ENCODE measurements at places on chromosomes 11 and 22. TPM values are rescaled to one million over a fixed set of nuclear protein-coding genes. Genes with fewer than 3 reads are reported as not detected.

The TRIM51 gene
- total RNA-seq: not detected

The NRXN2 gene
- 0.26 TPM for total RNA-seq

The DLG2 gene
- 2.1 TPM for total RNA-seq

The TEAD1 gene
- 65.0 TPM for total RNA-seq

The ADORA2A gene
- total RNA-seq: 0.77 TPM

The H19 gene
- total RNA-seq: 55.0 TPM

The CBLIF gene
- total RNA-seq: not detected

The HTR3A gene
- not detected for total RNA-seq

The NLRP14 gene
- total RNA-seq: 0.17 TPM

The APOL4 gene
- 2.0 TPM for total RNA-seq

The TRIM22 gene
- total RNA-seq: 94.8 TPM

The C11orf97 gene
- total RNA-seq: not detected

The SLN gene
- not detected for total RNA-seq

The OR8G1 gene
- total RNA-seq: not detected

The C22orf42 gene
- not detected for total RNA-seq

The PRODH gene
- not detected for total RNA-seq

Data from fibroblast of lung (primary cell).